Activated T-helper 2 cell treated with anti-CD3 and anti-CD28 coated beads, Interferon-gamma antibody, Interleukin-2, Interleukin-4, amounts not matched to agents 10 μg/mL and 5 μg/mL and 100 μg/mL, durations not matched to agents 14 hours and 24 hours and 36 hours (primary cell): ENCODE measurements at places on chromosomes 1 and 21. TPM values are rescaled to one million over a fixed set of nuclear protein-coding genes. Genes with fewer than 3 reads are reported as not detected.

ZNF648 gene
- not detected in 2 replicates for total RNA-seq

DNA sequence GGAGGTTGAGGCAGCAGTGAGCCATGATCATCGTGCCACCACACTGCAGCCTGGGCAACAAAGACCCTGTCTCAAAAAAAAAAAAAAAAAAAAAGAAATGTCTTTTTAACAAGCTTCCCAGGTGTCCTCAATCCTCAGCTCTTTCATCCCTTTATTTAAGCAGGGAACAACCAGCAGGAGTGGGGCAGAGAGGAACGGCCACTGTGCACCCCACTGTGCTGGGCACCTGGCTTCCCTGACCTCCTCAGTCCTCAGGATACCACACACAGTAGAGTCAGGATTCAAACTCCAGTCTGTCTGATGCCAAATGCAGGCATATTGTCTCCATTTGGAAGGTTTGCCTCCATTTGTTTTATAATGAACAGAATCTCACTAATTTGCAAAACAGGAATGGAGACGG is 19.8 kb upstream of the PTAFR start:
- DNase-seq, result no peak

GRCh38 chr1:63010913-63011660 is 227.2 kb downstream of the ATG4C start:
- no peak for DNase-seq

DNA sequence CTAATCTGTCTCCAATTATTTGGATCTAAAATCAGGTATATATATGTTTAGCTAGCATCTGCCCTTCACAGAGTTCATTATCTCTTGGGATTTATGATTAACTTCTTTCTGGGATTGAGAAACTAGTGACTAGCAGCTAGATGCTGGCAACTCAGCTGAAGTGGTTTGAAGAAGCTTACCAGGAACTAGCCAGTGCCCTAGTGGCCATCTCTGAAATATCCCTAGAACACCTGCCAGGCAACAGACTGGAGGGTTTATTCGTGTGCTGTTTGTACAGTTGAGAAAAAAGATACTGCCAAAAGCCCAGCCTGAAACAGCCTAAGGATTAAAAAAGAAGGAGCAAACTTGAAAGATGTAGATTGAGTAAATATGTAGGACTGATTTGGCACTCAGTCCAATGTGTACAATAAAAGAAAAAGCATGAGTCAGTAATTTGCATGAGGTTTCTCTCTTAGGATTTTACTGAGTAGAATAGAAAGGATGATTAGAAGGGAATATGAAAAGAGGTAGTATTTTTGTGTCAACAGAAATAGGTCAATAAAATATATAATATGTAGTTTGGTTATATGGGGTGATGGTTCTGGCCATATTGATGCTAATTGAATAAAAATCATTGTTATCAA is 1144.6 kb upstream of the ADGRL2 start:
- no peak for DNase-seq

- no peak for DNase-seq
These were observed 664.6 kb downstream of the NCAM2 start for GRCh38 chr21:21662776-21663175.

DNA sequence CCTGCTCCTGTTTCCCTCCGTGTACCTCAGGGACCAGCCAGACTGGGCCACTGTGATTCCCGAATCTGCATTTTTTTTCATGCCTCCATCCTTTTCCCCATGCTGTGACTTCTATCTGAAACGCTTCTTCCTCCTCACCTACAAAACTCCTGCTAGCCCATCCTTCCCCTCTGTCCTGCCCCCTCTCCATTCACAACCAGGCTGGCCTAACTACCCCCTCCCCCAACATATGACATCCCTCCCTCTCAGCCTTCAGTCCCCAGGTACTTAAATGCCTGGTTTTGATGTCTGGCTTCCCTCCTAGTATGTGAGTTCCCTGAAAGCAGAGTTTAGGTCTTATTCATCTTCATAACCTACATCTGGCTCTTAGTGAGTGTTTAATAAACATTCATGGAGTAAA is 82.7 kb downstream of the TAS1R2 start:
- DNase-seq, result no peak
